RWPE1 (cell line): ENCODE measurements at places on chromosomes 2 and 18.

GRCh38 chr18:77344786-77345500 is 95.3 kb downstream of the GALR1 start:
- no peak for DNase-seq

GRCh38 chr2:224268441-224268840 is 133.5 kb downstream of the FAM124B start:
- peak; percentile 39 for DNase-seq

DNA sequence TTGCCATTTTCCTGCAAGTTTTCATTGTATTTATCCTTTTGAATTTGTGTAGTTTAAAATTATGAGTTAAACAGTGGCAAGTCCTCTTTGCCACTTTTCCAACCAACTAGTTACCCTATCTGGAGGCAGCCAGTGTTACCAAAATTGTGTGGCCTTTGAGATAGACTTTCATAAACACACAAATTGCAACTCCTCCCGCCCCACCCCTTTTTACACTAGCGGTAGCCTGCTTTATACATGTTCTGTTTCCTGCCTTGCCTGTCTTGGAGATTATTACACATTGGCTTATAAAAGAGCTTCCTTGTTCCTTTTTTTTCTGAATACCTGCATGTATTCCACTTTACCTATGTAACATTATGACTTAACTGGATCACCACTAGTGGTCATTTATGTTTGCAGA is 56.5 kb downstream of the RPIA start:
- no peak for DNase-seq

GRCh38 chr2:213411582-213412289 is 127.5 kb downstream of the SPAG16 start:
- peak; percentile 29 for DNase-seq

- DNase-seq, result no peak
Measured at GRCh38 chr2:172702451-172702850, 33.2 kb upstream of the RAPGEF4 start.

GRCh38 chr18:44909191-44909719 is 228.6 kb downstream of the SETBP1 start:
- DNase-seq, result no peak

DNA sequence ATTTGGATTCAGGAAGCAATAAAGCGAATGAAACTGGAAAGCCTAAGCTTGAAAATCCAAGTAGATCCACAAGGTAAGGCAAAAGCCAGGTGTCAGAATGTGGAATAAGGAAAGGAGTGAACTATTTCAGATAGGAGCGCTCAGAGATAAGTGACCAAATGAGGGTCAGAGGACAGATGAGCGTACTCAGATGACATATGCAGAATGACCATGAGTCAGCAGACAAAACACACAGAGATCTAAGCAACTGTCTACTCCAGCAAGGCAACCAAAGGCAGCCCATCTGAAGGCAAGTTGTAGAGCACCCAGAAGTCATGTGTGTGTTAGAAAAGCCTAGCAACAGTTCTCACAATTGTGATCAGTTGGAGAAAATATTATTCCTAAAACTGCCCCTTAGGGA is 548.4 kb upstream of the FSHR start:
- DNase-seq, result no peak

DNA sequence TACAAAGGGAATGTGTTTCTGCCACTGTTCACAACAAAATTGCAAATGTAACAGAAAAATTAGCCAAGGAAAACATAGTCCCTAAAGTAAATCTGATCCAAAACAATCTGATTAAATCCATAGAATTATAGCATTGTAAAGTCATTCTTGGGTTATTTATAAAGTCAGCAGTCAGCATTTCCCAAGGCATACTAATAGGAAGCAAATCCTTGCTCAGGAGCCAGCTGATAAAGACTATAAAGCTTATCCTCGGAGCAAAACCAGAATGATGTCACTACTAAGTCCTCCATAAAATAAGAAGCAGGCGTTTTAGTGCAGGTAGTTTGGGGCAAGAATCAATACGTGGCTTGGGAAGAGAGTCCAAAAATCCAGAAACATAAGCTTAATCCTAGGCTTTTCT is 67.3 kb upstream of the CSRNP3 start:
- no peak for DNase-seq

DNA sequence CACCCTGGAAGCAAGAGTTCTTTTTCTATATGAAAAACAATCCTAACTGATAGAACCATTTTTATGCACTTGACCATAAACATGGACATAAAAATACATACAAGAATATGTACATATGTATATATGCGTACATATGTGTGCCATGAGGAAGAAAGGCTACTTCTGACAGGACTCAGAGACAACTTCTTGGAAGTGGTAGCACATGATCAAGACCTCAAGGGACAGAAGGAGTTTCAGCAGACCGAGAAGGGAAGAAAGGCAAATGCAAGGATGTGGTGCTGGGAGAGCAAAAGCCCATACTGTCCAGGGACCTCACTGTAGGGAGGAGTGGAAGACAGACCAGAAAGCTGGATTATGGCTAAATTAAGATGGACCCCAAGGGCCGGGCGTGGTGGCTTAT is 11.4 kb upstream of the NPAS2 start:
- DNase-seq, result no peak
